ENCODE measurements at places on chromosomes 4 and X. TPM values are rescaled to one million over a fixed set of nuclear protein-coding genes. Genes with fewer than 3 reads are reported as not detected.

PCDH18 gene
- total RNA-seq = 542 TPM

SPATA18 gene
- 17.7 TPM for total RNA-seq

GYG2 gene
- 10.6 TPM for total RNA-seq

CT55 gene
- not detected for total RNA-seq

NEUROG2 gene
- total RNA-seq = not detected

GLRA2 gene
- total RNA-seq = not detected

ACSL4 gene
- total RNA-seq = 678 TPM

USP51 gene
- 1.3 TPM for total RNA-seq

BCLAF3 gene
- total RNA-seq = 6.9 TPM

MMRN1 gene
- total RNA-seq = under 0.01 TPM

ADAMTS3 gene
- total RNA-seq = 2.1 TPM

GPM6B gene
- 1.0 TPM for total RNA-seq

CSAG3 gene
- total RNA-seq = not detected

PABPC4L gene
- total RNA-seq = 0.77 TPM

DOCK11 gene
- 30.8 TPM for total RNA-seq

TMPRSS11B gene
- not detected for total RNA-seq

KCNIP4 gene
- not detected for total RNA-seq
